CD4-positive, alpha-beta T cell treated with Interleukin-6 for 4 hours (primary cell): ENCODE measurements at places on chromosomes 5 and 9.

GRCh38 chr5:93674138-93674537, 67.3 kb downstream of the POU5F2 start:
- no peak for DNase-seq

GRCh38 chr9:8570776-8571175, 771.2 kb upstream of the DMAC1 start:
- no peak for DNase-seq

- no peak for DNase-seq
Measured at GRCh38 chr9:110876929-110877328, 161.3 kb downstream of the LPAR1 start.

DNA sequence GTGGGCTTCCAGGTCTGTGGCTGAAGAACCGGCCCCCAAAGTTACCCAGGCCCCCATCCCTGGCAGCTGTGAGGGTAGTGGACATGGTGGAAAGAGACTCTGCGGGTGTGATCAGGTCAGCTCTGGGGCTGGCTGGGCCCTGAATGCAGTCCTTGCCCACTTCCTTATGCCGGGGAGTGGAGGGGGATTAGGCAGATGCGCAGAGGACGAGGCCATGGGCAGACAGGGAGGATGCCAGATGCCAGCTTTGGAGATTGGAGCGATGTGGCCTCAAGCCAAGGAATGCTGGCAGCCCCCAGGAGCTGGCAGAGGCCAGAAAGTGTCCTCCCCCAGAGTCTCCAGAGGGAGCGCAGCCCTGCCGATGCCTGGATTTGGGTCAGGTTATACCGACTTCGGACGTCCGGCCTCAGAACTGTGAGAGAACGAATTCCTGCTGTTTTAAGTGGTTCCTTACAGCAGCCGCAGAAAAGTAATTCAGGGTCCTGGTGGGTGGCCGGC, 69.8 kb downstream of the ADAMTS2 start:
- DNase-seq: no peak

- no peak for DNase-seq
Measured at GRCh38 chr5:66408576-66408975, 187.6 kb upstream of the MAST4 start.

DNA sequence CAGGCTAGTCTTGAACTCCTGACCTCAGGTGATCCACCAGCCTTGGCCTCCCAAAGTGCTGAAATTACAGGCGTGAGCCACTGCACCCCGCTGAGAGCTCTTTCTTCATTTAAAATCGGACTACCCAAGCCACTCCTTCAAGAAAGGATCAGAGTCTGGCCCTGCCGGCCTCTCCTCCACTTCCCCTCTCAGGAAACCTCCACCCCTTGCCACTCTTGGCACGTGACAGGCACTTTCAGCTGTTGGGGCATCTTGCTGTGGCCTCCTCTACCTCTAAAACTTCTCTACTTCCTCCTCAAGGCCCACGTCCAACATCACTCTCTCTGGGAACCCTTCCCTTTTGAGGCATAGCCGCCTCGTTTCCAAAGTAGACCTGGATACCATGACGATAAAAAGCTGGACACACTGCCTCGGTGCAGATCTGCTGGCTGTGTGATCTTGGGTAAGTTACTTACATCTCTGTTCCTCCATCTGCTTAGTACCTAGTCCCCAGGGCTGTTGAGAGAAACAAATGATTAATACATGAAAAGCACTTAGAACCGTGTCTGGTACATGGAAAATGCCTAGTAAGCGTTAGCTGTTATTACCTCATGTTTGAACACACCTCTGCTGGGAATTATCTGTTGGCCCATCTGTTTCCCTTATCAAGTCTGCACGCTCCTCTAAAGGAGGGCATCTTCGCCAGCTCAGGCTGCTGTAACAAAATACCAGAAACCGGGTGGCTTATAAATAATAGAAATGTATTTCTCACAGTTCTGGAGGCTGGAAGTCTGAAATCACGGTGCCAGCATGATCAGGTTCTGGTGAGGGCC, 55.3 kb downstream of the SMIM23 start:
- DNase-seq: no peak

- no peak for DNase-seq
Measured at GRCh38 chr9:7780261-7780988, 19.2 kb downstream of the DMAC1 start.

GRCh38 chr5:58239045-58239444, 220.8 kb downstream of the PLK2 start:
- no peak for DNase-seq

DNA sequence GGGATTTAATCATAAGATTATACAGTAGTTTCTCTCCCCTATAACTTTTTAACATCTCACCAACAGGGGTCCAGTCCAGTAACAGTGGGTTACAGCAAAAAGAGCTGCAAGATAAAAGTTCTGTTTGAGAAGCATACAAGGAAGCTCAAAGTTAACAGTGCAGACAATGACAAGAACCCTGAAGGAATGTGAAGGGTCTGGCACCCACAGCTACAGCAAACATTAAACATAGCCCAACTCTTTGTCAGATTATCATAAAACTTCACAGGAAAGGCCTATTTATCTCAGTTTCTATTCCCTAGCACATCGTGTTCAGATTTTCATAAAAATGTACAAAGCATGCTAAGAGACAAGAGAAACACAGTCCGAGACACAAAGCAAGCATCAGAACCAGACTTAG, 309.4 kb downstream of the DIRAS2 start:
- DNase-seq: no peak

- DNase-seq: no peak
Measured at GRCh38 chr5:9201761-9202160, 344.1 kb downstream of the SEMA5A start.

DNA sequence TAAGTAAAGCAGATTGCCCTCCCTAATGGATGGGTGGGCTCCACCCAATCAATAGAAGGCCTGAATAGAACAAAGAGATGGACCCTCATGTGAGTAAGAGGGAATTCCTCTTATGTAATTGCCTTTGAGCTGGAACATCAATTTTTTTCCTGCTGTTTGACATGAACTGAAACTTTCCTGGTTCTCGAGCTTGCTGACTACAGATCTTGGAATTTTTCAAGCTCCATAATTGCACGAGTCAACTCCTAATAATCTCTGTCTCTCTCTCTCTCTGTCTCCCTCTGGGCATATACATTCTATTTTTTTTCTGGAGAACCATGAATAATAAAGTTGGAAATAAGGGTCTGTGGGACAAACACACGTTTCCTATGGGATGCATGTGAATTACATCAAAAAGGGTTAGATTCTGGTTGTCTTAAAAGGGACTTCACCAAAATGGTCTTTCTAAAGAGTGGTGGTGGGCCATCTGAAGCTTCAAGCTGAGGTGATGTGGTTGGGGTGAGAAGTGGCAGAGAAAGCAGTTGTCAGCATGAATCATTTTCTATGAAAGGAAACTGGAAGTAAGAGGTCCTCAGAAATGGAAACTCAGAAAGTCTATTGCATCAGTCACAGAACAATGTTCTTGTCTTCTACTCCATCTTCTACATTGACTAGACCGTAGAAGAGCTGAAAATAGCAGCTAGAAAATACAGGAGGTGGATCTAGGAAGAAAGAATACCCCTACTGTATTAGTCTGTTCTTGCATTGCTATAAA, 47.0 kb upstream of the HOMER1 start:
- no peak for DNase-seq

- DNase-seq: no peak
Measured at GRCh38 chr9:21624675-21625644, 142.8 kb upstream of the IFNE start.

- no peak for DNase-seq
Measured at GRCh38 chr9:95729046-95729445, 146.4 kb upstream of the ERCC6L2 start.

- DNase-seq: no peak
Measured at GRCh38 chr9:6904371-6904770, 146.6 kb downstream of the KDM4C start.

- DNase-seq: no peak
Measured at GRCh38 chr5:36045895-36046294, 20.8 kb downstream of the UGT3A2 start.

DNA sequence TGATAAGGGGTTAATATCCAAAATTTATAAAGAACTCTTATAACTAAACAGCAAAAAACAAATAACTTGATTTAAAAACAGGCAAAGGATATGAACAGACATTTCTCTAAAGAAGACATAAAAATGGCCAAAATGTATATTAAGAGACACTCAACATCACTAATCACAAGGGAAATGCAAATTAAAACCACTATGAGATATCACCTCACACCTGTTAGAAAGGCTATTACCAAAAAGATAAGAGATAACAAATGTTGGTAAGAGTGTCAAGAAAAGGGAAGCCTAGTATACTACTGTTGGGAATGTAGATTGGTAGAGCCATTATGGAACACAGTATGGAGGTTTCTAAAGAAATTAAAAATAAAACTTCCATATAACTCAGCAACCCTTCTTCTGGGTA, 19.4 kb upstream of the SH3TC2 start:
- DNase-seq: no peak

DNA sequence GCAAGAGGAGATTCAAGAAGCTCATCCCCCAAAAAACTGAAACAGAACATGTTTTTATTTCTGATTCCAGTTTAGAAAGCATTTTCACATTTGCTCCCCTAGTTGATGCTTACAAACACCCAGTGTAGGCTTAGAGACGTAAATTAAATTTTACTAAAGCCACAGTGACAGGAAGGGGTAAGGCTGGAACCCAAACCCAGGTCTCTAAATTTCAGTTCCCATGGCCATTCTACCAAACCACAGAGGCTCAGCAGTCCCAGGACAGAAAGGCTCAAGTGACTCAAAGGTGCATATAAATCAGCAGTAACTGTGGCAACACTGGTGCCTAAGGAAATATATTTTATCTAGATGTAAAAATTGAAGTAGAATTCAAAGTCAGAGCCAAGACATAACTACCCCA, 128.7 kb downstream of the CEP120 start:
- DNase-seq: no peak

GRCh38 chr5:151413800-151414199, 33.6 kb upstream of the SLC36A1 start:
- no peak for DNase-seq

DNA sequence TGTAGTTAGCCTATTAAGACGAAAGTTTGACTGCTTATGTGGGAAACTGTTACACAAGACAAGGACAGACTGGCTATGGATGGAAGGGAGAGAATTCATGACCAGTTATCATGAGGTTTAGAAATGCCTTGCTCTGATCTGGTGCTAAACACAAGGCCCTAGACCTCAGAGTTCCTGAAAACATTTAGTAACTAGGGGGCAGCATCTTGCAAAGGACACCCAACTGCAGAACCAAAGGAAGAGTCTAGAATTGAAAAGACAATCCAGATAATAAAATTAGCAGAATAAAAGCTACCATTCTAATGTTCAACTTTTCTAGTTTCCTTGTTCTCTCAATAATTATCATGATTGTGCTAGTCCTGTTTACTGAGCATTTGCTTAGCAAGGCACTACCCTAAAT, 130.5 kb upstream of the GPR151 start:
- no peak for DNase-seq

DNA sequence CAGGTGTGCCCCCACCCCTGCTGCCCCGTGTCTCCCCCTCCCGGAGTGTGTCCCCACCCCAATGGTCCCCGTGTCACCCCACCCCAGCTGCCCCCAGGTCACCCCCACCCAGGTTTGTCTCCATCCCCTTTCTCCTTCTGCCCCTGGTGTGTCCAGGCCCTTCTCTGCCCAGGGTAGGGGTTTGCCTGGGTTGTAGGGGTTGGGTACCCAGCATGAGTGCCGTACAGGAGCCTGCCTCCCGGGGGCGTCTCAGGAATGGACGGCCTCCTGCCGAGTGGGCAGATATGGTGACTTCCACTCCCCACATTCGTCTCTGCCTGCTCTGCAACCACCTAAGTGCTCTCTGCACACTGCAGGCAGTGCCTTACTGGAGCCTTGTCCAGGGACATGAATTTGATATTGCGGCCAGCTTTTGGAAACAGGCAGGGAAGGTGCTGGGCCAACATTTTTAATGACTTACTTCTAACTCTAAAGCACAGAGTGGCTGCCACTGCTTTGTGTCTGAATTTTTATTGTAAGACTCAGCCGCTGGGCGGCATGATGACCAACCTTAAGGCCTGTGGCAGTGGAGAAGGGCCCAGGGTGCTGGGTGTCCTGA, 6.7 kb downstream of the LRRC14B start:
- DNase-seq: no peak
